ENCODE measurements at places on chromosomes 1 and 21.

DNA sequence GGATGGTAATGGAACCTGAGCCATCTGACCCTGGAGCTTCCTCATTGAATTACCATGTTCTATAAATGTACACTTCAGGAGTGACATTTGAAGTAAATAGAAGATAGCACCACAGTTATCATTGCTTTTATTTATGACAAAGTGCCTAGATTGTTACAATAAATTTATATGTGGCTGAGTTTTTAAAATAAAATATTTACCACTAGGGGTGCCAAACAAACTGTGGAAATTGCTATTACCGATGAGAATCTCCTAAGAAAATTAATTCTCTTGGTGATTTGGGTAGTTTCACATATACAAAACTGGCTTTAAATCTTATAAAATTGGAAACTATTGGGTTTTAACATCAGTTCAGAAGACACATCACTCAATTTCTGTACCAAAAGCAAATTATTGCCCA, 1.4 kb upstream of the TNR start:
- no peak for DNase-seq

DNA sequence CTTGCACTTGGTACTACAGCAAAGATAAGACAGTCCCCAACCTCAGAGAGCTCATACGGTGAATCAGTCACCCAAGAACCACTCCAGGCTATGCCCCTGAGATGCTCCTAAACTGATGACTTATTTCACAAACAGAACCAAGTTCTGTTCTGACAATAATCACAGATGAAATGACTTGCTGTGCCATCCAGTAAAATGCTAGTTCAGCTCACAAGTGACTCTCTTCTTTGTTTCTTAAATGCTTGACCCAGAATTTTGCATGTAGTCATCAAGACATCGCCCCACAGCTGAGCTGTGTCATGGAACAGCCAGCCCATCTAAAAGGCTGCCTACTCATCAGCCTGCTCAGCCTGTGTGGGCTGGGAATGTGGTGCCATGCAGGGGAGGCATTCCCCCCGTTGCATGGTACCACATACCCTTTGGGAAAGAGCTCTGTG, 6.1 kb upstream of the SLC19A2 start:
- no peak for DNase-seq

- DNase-seq, result no peak
These were observed 16.3 kb downstream of the RAB7B start for GRCh38 chr1:205986861-205987260.

GRCh38 chr1:1291548-1292441, 11.6 kb downstream of the SCNN1D start:
- peak; percentile 79 for DNase-seq

GRCh38 chr1:8632102-8632501, 185.3 kb downstream of the RERE start:
- DNase-seq, result no peak

GRCh38 chr21:44445145-44445812, 10.0 kb upstream of the LRRC3 start:
- DNase-seq, result peak; percentile 3

- peak; percentile 92 for DNase-seq
These were observed at the start of gene ZYG11B for GRCh38 chr1:52726265-52727113. ZYG11B (plus strand) TSS chr1:52726453; CDS start chr1:52726654, 201 bp downstream.

DNA sequence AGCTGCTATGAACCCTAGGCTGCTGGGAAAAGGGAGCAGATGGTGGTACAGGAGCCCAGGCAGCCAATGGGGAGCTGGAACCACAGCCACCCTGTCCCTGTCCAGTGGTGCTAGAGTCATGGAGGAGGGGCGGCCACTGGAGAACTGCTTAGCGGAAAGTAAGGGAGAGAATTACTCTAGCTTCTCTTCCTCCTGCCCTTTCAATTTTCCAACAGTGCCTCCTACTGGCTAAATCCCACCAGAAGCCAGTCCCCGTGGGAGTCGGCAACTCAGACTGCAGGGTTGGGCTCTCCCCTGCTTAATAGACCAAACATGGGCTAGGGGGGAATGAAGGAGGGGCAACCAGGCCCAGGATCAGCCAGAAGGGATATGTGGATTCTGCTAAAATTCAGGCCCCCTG, 154.5 kb downstream of the ACTL8 start:
- no peak for DNase-seq

DNA sequence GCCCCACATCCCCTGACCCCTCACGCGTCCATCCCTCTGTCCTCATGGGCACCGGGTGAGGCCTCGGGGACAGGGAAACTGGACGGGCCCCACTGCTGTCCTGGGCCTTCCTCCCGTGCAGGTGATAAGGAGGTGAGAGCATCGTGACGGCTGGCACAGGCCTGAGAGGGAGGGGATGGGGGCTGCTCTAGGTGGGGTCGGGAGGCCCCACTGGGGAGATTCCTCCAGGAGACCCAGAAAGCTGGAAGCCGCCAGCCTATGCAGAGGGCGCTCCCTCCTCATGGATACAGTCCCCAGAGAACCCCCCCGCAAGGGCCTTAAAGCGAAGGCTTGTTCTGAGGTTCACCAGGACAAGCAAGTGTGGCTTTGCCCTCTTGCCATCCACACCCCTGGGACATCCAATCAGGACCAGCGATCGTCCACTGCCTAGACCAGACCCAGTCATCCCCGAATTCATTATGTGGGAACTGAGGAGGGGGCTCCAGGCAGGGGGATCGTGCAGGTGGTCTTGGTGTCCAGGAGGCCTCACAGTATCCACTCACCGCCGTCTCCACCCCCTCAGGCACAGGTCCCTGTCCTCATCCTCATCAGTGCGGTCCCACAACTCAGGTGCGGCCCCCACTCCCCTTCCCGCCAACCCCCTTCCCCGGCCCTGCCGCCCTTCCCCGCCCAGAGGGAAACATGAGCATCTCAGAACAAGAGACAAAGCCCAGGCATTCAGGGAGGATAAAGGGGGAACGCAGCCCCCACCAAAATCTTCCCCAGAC, 45.3 kb upstream of the COL18A1 start:
- no peak for DNase-seq

DNA sequence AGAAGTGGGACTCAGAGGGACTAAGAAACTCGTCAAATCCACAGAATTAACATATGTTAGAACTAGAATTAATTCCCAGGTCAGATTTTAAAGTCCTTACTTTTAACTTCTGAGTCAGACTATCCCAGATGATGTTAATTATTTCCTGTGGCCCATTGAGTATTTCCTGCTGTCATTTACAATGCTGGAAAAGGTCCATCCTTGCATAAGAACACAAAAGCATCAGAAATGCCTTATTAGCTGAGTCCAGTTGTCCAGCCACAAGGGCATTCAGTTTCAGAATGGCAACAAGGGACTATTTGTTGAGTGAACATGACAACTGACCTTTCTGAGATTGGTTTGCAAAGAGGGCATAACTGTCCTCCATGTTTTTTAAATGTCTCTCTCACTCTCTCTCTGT, 16.5 kb upstream of the HIVEP3 start:
- no peak for DNase-seq

DNA sequence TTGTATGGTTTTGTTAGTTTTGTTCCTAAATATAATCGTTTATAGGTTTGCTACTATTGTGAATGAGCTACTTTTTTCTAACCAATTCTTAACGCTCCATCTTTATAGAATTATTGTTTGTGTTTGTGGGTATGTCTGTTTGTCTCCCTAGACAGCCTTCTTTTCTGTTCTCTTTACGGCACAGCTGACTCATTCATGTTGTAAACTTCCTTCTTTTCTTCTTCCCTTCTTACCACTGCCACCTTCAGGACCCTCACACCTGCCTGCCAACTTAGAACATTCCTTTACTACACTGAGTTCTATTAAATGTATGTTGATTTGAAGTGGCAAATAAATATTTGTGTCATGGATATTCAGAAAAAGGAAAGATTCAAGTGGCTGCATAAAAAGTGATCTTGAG, 29.1 kb downstream of the AK5 start:
- no peak for DNase-seq

GRCh38 chr1:54230507-54231339, 30.8 kb downstream of the MRPL37 start:
- DNase-seq, result no peak

- no peak for DNase-seq
These were observed 21.8 kb downstream of the ELK4 start for GRCh38 chr1:205610036-205610435.

DNA sequence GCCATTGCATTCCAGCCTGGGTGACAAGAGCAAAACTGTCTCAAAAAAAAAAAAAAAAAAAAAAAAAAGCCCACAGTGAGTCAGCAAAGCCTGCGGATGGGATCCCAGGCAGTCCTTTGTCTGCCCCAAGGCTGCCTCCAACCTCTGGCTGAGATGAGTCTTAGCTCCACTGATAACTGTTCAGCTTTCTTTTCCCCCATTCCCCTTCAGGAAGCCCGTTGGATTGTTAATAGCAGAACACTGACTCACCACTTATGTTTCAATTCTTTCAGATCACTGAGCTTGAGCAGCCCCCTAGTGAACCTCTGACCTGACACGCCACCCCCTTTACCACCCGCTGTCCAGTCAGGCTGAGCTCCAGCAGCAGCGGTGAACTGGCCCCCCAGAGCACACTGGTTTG, 57.5 kb downstream of the ERG start:
- DNase-seq, result no peak

DNA sequence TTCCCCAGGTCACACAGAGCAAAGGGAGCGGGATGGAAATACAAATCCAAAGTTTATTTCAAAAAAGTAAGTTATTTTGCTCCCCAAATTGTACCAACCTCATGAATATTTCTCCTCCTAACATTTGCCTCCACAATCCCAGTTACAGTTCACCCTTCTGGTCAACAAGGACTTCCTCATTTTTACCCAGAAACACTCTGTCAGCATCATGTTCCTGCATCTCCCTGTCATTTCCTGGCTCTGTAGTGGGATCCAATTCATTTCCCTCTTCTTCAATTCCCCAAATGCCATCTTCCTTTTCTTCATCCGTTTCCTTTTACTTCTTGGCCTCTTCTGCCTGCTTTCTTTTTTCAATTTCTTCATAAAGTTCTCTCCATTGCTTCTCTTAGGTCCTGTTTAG, 32.0 kb upstream of the EPS15 start:
- no peak for DNase-seq

DNA sequence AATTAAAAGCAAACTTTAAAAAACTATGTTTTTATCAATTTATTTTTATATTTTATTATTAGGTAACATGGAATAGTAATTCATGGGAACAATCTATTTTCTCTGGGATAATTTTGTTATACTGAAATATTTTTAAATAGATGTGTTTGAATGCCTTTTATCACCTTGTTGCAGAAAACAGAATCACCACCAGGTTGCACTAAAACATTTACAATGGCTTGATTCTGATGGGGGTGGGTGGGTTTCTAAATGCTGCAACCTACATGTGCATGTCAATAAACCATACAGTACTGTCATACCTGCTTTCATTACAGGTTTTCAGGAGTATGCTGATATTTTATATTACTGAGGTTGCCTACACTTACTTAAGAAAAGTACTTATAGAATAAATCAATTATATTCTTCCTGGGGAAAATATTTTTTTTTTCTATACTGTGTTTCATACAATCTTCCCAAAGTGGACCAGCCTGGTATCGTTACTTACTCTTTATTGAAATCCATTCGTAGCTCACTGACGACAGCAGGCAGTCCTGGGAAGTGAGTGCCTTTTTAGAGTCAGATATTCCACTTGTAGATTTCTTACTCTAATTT, 132.8 kb downstream of the PTPRC start:
- no peak for DNase-seq

GRCh38 chr1:5751833-5752745, 240.1 kb downstream of the NPHP4 start:
- no peak for DNase-seq

GRCh38 chr1:83872515-83872914, 126.4 kb downstream of the TTLL7 start:
- no peak for DNase-seq

DNA sequence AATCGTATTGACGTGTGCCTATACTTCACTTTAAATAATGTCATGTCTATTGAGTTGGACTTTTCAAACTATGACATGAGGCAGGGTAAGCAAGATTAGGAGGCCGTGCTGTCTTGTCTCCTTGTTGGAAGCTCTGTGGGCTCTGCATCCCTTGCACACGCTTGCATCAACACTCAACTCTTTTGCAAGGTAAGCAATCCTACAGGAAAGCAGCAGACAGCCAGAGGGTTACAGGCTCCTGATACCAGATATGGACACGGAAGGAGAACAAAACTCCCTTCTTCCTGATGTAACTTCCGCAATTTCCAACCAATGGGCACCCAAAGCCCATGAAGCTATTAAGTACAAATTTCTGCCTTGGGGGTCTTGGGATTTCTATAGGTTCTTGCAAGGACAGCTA, 1520.7 kb upstream of the B3GALT2 start:
- no peak for DNase-seq

GRCh38 chr1:163055005-163055404, 14.2 kb upstream of the RGS4 start:
- DNase-seq, result no peak

DNA sequence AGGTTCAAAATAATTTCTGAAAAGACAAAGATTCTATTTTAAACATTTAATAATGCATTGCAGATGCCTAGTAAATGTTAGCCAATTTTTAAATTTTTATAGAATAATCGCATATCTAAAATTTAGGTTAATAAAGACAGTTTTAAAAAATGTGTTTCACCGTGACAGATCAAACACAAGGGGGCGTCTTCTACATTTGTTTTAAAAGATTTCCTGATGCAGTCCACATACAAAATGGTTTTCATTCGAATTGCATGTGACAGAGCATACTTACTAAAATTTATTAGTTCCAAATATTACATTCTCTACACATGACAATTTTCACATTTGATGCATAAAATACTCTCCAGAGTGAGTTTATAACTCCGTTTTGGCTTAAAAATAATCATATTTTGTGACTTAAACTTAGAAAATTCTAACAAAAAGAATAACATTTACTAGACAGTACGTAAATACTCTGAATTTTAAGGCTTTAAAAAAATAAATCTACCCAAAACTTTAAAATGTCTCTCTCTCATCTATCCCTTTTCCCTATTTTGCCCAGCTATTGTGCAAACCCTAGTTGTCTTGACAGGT, 75.5 kb downstream of the ADAMTS1 start:
- no peak for DNase-seq

GRCh38 chr1:64892576-64893573, 73.5 kb downstream of the JAK1 start:
- DNase-seq, result no peak

DNA sequence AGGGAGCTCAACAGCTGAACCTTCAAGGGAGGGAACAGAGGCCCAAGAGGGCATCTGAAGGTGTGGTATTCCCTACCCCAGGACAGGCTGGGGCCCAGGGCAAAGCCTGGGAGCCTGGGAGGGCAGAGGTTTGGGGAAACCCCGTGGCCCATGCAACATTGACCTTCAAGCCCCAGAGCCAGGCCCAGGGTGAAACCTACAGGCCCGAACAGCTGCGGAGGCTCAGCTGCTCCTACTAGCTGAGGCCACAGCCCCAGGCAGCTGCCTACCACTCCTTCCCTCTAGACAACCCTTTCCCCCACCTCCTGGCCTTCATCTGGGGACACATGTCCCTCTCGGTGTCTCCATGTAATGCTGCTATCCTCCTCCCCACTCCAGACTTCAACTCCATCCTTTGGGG, 3.2 kb downstream of the LAD1 start:
- DNase-seq, result no peak

GRCh38 chr1:20982316-20982715, 194.4 kb downstream of the EIF4G3 start:
- DNase-seq, result no peak

All from activated naive CD4-positive, alpha-beta T cell treated with anti-CD3 and anti-CD28 coated beads, Interleukin-2, amount 10 ng/mL, durations not matched to agents 7 days and 5 days (primary cell).